ENCODE measurements at places on chromosomes 12 and 14.

DNA sequence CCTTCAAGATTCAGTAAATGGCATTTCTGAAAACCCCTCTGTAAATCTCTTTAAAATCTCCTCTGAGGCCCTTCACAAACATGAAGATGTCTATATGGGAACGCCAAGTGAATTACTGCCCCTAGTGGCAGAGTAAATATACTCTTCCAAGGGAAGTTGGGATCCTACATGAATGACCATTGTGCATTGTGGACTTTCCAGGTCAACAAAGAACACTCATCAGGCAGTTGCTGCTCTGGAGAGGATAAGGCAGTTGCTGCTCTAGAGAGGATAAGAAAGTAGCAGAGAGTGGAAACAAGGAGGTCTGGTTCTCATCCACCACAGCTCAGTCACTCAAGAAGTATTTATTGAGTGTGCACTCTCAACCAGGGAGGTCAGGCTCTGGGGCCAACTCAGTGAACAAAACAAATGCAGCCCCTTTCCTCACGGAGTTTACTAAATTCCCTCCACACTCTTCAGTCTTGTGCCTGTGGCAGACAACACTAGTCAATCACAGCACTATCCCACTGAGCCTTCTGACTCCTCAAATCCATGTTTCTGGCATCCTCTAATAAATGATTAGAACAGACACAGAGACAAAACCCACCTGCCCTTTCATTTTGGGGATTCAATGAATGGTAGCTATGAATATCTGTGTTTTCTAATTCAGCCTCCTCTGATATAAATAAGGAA, 52.9 kb downstream of the SVOP start:
- no peak for DNase-seq

DNA sequence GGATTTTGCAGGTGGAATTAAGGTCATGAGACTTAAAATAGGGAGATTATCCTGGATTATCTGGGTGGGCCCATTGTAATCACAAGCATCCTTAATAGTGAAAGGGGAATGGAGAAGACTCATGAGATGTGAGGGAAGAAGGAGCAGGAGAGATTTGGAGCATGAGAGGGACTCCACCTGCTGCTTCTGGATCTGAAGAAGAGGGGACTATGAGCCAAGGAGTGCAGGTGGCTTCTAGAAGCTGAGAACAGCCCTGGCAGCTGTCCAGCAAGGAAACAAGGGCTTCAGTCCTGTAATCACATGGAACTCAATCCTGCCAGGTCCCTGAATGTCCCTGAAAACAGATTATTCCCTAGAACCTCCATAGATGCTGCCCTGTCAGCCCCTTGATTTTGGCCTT, 67.8 kb downstream of the PELI2 start:
- DNase-seq, result no peak

- DNase-seq, result no peak
Measured at GRCh38 chr14:79175671-79176070, 1005.5 kb downstream of the NRXN3 start.

DNA sequence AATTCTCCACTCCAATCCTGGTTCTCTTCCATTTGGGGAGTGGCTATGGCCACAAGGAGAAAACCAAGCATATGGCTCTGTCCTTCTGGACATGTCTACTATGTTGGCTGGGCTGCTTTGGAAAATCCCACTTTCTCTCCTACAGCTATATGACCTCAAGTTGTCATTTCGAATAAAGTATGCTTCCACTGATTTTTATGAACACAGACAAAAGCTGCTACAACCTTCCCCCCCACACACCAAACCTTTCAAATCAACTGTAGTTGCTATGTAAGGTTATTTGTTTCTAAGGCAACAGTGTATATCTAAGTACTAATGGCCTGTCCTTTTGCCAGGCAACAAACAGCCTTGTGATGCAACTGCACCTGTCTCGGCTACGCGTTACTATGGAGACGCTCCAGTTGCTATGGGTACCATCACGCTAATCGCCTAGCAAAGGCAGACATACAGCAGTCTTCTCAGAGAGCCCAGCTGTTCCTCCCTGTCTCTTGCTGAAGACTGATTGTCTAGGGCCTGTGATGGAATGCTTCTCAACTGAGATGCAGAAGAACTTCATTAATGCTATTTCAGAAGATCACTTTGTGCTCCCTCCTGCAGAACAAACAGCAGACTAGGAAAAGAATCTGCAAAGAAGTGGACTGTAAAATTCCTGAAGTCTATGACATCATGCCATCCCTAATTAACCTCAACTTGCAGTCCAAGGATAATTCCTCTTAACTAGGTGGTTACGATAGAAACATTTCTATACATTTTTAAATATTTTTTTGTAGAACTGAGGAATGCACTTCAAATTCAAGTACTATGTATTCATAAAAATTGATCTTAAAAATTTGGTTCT, 67.6 kb downstream of the FOXN3 start:
- DNase-seq, result peak; percentile 25

GRCh38 chr14:26463136-26463535, 134.7 kb downstream of the NOVA1 start:
- DNase-seq, result no peak

GRCh38 chr12:66984962-66985361, 284.2 kb upstream of the CAND1 start:
- no peak for DNase-seq

DNA sequence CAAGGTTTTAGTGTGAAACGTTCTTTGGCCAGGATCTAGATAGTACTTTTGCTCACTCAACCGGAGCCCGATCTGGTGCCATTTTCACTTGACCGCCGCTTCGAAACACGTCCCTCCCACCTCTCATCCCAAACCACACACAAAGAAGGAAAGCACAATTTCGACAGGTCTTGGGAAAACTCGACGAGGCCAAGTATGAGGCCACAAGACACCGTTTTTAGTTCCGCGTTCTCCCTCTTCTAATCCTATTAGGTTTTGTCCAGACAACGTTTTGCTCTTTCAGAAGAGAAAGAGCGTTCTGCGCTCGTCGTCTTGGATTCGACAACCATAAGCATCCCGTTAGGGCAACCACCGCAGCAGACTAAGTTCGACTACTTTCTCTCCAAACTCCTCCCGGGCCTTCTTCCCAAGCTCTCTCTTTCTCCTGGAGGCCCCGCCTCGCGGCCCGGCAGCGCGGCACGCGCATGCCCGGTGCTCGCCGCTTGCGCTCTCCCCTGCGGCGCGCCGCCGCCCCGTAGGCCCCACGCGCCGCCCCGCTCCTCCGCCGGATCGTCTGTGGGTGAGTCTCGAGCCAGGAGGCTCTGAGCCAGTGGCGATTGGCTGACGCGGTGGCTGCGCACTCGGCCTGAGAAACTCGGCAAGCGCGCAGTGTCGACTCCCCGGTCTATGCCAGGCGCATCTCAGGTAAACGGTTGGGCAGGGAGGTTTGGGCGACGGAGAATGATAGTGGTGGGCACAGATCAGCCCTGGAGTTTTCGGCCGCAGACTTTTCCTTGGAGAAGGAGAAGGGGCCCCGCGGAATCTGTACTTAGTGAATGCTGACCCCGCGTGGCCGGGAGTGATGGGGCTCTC, at the start of gene MIPOL1:
Gene MIPOL1, plus strand, starts transcription at position 517 of the 852 bp plus-strand sequence. CDS start 49,952 bp downstream, outside the sequence.
- peak; percentile 91 for DNase-seq

DNA sequence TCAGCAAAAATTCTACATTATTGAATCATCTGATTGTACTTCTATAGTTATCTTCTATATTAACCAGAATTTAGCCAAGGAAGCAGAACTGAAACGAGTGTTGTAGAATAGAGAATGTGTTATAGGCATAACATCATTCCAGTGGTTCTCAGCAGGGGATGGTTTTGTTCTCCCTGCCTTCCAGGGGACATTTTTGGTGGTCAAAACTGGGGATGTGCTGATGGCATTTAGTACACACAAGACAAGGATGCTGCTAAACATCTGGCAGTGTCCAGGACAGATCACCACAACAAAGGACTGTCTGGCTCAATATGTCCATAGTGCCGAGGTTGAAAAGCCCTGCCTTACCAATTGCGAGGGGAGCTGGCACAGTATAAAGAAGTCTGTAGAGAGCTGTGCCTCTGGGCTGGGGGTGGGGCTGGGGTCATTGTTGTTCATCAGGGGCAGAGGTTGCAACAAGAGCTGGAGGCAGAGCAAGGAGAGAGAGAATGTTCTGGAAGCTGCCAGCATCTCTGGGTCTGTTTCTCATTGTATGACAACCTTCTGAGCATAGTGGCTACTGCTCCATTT, 1472.8 kb downstream of the AACS start:
- peak; percentile 20 for DNase-seq

GRCh38 chr12:75953312-75953906, 78.2 kb downstream of the PHLDA1 start:
- peak; percentile 63 for DNase-seq

GRCh38 chr12:114671443-114672411, 12.2 kb downstream of the TBX3 start:
- DNase-seq, result peak; percentile 58

DNA sequence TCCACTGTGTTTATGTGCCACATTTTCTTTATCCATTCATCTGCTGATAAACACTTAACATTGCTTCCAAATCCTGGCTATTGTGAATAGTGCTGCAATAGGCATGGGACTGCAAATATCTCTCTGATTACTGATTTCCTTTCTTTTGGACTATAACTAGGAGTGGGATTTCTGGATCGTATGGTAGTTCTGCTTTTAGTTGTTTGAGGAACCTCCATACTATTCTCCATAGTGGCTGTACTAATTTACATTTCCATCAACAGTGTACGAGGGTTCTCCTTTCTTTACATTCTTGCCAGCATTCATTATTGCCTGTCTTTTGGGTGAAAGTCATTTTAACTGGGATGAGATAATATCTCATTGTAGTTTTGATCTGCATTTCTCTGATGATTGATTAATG, 47.6 kb downstream of the TAOK3 start:
- no peak for DNase-seq
